GM12865 (cell line): ENCODE measurements at places on chromosomes 13 and 19.

DNA sequence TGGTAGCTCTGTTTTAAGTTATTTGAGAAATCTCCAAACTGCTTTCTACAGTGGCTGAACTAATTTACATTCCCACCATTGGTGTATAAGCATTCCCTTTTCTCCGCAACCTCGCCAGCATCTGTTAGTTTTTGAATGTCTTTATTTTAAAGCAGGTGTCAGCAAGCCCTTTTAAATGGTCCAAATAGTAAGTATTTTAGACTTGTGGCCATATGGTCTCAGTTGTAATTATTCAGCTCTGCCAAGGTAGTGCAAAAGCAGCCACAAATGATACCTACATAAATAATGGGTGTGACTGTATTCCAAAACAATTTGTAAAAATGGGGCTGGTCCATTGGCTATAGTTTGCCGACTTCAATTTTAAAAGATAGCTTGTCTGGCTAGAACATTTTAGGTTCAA, 58.7 kb upstream of the TMTC4 start:
- no peak for DNase-seq

DNA sequence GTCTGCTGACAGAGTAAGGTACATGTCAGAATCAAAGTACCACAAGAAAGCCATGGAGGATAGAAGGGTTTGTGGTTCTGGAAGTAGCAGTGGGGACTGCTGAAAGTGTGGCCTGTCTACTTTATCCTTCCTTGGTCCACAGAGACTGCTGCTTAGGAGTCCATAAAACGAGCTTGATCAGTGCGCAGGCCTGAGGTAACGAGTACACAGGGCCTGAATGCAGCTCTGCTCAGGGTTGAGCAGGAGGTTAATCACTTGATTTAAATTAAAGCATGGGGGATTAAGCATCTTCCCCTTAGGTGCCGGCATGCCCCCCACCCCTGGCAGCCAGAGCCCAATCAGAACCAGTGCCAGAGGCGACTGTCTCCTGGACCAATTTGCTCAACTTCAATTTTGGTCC, 34.9 kb upstream of the WASF3 start:
- no peak for DNase-seq

GRCh38 chr13:30702006-30702405, 33.3 kb upstream of the ALOX5AP start:
- no peak for DNase-seq

DNA sequence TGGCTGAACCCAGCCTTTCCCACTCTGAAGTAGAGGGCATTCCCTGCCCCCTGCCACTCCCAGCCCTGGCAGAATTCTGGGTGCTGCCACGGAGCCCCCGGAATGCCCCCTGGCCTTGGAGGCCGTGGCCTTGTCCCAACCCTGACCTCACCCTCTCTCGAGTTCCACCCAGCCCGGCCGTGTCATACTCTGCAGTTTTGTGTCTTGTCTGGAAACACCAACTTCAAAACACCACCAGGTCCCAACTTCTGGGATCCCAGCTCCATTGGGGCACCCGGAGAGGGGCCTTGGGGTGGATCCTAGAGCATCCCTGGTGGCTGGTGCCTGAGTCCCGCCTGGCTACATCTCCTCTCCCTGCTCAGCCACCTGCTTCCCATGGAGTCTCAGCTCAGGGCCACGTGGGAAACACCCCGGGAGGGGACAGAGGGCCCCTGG, 81.4 kb upstream of the MCF2L start:
- no peak for DNase-seq

GRCh38 chr19:7832009-7832408, 2.0 kb downstream of the EVI5L start:
- DNase-seq = no peak

DNA sequence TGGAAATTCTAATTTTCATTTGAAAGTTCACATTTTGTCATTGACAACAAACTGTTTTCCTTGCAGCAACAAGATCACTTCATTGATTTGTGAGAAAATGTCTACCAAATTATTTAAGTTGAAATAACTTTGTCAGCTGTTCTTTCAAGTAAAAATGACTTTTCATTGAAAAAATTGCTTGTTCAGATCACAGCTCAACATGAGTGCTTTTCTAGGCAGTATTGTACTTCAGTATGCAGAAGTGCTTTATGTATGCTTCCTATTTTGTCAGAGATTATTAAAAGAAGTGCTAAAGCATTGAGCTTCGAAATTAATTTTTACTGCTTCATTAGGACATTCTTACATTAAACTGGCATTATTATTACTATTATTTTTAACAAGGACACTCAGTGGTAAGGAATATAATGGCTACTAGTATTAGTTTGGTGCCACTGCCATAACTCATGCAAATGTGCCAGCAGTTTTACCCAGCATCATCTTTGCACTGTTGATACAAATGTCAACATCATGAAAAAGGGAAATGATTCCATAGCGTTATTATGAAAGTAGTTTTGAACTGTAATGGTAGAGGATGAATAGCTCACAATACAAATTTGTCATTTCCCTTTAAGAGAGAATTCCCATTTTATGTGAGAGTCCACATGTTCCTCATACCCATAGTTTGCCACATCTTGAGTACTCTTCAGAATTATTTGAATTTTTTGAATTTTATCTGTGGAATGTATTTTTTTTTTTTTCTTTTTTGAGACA, 2.6 kb downstream of the BRCA2 start:
- no peak for DNase-seq

GRCh38 chr13:43981512-43982301, 102.0 kb downstream of the LACC1 start:
- DNase-seq = no peak

- DNase-seq = no peak
Measured at GRCh38 chr19:6101991-6102390, 8.3 kb downstream of the RFX2 start.

DNA sequence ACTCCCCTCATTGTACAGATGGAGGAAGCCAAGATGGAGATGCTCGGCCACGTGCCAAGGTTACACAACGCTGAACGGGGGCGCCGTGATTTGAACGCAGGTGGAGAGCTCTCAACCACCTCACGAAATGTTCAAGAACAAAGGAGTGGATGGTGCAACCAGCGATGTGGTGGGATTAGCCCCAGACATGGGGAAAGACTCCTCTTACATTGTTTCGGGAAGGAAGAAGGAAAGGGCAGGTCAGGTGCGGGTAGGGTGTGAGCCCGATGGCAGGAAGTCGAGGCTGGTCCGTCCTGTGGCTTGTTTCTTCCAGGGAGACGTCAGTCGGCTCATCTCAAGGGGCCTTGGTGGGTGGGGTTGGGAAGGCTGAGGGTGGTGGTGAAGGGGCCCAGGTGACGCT, 7.1 kb upstream of the KLK14 start:
- no peak for DNase-seq
